ENCODE measurements at places on chromosomes 12 and 14. TPM values are rescaled to one million over a fixed set of nuclear protein-coding genes. Genes with fewer than 3 reads are reported as not detected.

Gene SLC25A21
- total RNA-seq = 2.4 TPM

Gene TSPAN11
- total RNA-seq = 3.2 TPM

Gene DEGS2
- under 0.01 TPM for total RNA-seq

Gene HPD
- not detected for total RNA-seq

Gene CEP170B
- total RNA-seq = 30.2 TPM

Gene C12orf54
- total RNA-seq = not detected

Gene OVCH1
- total RNA-seq = under 0.01 TPM

Gene SDR9C7
- total RNA-seq = not detected

Gene WIF1
- total RNA-seq = not detected

Gene RNF212B
- total RNA-seq = not detected

Gene PITPNM2
- total RNA-seq = 9.1 TPM

Gene DACT1
- 1.5 TPM for total RNA-seq

Gene CDH24
- total RNA-seq = 8.9 TPM

Gene RND1
- total RNA-seq = 0.57 TPM

Gene SLCO1B1
- not detected for total RNA-seq

Gene TBC1D30
- 29.1 TPM for total RNA-seq
